ENCODE measurements at places on chromosomes 6 and 20.

DNA sequence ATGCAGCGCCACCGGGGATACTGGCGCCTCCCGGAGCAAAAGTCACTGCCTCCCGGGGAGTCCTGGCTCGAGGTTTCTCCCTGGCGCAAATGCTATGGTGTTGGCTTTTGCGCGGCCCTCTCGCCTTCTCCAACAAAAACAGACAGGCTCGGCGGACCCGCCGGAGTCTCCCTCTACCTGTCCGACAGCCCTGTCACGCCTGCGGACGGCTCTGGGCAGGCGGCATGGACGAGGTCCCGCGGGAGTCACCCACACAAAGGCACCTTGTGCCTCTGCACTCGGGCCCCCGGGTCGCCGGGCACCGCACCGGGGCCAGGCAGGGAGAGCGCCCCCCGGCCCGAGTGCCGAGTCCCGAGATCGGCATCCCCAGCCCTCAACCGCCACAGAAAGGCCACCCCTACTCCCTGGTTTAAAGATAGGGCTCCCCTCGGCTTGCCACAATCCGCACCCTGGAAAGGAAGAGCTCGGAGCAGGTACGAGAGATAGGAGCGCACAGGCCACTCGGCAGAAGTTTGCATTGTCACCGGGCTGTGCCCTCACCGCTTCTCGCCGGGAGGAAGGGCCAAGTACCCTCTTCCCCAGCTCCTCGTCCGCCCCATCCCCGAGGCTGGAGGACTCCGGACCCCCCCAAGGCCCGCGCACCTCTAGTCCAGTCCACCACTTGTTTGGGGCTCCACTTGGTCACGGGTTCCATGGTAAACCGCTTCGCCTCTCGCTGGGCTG lies 903 bp downstream of the CNKSR3 start:
- no peak for DNase-seq

- DNase-seq = no peak
Observed at GRCh38 chr20:25007491-25008305, 15.1 kb upstream of the APMAP start.

DNA sequence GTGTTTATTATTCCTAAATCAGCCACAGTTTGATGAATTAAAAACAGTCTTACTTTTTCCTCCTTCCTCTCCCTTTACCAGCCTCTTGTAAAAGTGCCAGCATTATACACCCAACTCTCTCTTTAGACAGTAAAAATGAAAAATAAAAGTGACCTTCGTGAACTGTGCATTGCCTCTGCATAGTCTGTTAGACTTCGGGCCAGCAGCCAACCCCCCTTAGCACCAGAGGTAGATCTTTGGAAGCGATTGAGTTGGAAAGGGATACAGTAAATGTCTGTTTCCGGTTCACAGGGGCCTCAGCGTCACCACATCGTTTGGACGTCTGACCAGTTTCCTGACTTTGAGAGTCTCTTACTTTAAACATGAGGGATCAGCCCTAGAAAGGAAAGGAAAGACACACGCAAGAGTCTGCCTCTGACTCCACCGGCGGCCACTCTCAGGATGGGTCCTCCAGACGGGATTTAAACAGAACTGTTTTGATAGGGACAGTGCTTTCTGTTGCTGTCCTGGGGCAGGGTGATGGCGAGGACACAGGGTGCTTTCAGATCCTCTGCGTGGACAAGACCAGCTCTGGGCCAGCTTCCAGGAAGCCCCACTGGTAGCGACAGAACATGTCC lies 206.6 kb upstream of the PREP start:
- no peak for DNase-seq

DNA sequence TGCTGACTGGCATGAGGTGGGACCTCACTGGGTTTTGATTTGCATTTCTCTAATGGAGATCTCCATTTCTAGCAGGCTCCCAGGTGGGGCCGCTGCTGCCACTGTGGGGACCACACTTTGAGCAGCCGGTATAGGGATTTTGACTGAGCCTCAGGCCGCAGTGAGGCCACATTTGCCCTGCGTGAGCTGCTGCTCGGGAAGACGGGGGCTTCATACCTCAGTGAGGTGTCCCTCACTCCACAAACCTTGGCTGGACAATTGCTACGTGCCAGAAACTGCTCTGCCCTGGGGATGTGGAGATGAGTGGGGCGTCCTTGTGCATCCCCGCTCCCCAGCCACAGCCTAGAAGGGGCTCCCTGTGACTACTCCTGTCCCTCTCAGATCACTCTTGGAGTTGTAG lies 134.3 kb downstream of the ANKRD60 start:
- no peak for DNase-seq

- peak; percentile 71 for DNase-seq
Observed at GRCh38 chr20:653110-653589, at the start of gene SRXN1. SRXN1 (minus strand) TSS chr20:653200; CDS start chr20:653185, 15 bp downstream.
